Retinal pigment epithelial cell (primary cell): ENCODE measurements at places on chromosomes 12 and 14.

- no peak for DNase-seq
Observed at GRCh38 chr12:34391771-34392581, 369.7 kb downstream of the ALG10 start.

GRCh38 chr14:33332497-33332896 is 393.8 kb downstream of the NPAS3 start:
- DNase-seq: no peak

DNA sequence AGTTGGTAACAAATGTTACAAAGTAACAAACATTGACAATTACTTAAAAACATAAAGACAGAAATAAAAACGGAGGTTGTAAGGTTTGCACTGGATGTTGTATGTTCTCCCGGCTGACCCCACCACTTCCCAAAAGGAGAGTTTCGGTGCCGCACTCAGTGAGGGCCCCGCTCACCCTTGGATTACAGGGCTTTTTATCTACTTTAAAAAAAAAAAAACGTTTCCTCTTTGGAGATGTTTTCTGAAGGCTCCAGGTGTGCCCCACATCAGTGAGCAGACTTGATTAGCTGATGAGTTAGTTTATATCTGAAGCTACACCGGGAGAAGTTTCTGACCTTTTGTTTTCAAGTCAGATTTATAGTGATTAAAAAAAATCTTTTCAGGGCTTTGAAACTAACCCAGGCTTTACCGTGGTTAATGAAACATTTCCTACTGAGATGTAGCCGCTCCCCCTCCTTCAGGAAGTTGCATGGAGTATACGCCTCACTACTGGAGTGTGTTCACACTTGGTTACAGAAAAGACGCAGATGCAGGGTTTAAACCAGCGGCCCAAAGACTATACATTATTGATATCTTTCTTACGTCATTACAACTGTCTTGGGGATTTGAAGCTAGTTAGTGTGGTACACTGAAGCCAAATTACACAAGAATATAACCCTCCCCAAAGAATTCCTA is 38.0 kb upstream of the BCL7A start:
- no peak for DNase-seq

GRCh38 chr12:15469356-15469755 is 147.0 kb downstream of the PTPRO start:
- DNase-seq: no peak

- no peak for DNase-seq
Observed at GRCh38 chr14:101873991-101874390, 90.4 kb upstream of the DYNC1H1 start.

DNA sequence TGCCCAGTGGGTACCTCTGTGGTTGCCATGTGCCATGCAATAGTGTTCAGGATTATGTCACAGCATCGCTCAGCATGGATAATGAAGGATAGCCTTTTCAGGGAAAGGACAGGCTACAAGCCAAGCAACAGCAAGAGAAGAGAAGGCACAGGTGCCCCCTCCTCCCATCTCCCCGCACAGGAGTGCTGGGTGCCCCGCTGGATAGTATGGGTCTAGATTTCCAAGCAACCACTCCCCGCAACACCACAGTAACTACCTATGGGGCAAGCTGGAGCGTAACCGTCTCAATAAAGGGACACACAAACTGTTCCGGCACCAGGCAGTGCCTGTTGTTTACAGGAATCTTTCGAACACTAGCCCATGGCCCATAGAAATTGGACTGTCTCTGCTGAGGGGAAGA is 222.2 kb downstream of the ITPR2 start:
- no peak for DNase-seq

DNA sequence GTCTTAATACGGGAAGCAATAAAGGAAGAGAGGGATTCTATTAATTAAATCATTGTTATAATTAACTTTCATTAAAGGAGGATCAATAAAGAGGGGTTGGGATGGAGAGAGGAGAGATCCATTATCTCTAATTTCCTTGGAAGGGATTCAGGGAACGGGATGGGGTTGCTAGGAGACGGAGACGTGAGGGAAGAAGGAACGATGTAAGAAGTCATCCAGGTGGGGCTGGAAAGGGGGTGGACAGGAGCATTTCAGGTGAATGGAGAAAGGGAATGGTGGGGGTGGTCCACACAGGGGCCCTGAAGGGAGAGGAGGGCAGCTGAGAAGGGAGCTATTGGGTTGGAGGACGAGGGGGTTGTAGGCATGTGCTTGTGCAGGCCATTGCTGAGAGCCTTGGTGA is 17.2 kb downstream of the CALCOCO1 start:
- no peak for DNase-seq

- DNase-seq: no peak
Observed at GRCh38 chr12:15632708-15633107, 156.5 kb downstream of the EPS8 start.

DNA sequence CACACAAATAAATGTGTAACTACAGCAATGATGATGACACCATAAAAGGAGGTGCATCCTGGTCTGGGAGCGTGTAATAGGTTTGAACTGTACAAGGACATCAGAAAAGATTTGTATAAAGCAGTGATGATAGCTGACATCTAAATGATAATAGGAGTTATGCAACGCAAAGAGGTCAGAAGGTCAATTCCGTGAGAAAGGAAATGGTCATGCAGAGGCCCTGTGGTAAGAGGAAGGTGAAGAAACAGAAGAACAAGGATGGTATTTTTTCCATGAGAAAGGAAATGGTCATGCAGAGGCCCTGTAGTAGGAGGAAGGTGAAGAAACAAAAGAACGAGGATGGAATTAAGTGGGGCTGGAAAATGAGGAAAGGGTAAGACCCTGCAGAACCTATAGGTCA is 106.7 kb upstream of the TMPO start:
- DNase-seq: no peak

- DNase-seq: no peak
Observed at GRCh38 chr12:77060883-77061240, 4.5 kb downstream of the E2F7 start.

DNA sequence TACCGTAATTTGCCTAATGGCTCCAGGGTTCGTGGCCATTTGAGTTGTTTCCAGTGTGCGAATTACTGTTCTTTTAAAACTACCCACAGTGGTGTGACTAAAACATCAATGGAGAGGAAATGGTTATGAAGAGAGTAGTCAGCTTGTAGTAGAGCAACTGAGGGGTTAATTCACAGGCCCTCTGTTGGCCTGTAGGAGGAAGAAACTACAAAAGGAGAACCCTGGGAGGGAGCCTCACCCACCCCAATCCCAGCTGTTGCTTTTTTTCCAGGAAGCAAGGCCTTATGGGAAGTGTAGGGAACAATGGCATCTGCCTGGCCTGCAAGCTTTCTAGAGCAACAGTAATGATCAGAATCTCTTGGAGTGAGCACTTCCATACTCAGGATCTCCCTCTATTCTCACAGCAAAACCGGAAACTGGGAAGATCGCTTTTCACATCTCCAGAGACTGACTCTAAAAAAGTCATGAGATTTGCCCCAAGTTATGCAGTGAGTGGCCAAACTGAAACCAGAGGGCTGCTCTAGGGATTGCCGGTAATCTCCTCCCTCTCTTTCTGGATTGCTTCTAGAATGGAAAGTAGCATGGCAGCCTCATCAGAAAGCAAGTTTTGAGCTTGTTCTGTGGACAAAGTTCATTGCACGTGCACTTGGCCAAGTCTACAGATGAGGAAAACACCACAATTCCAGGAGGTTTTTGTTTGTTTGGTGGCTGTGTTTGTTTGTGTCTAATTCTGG is 125.3 kb upstream of the PWP1 start:
- no peak for DNase-seq

GRCh38 chr14:76391981-76392690 is 16.2 kb downstream of the ESRRB start:
- DNase-seq: no peak

- no peak for DNase-seq
Observed at GRCh38 chr12:106274575-106275121, 26.8 kb upstream of the CKAP4 start.

DNA sequence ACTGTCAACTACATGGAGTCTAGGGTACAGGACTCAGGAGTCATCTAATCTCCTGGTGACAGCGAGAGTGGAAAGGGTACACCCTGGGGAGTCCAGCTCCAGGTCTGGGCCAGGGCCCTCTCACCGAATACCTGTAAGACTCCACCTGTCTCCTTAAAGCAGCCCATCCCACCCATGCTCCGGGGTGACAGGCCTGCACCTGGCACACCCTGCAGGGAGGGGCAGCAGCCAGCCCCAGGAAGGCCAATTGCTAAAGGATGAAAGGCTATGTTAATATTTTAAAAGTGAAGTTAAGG is 45.5 kb downstream of the STX2 start:
- no peak for DNase-seq

DNA sequence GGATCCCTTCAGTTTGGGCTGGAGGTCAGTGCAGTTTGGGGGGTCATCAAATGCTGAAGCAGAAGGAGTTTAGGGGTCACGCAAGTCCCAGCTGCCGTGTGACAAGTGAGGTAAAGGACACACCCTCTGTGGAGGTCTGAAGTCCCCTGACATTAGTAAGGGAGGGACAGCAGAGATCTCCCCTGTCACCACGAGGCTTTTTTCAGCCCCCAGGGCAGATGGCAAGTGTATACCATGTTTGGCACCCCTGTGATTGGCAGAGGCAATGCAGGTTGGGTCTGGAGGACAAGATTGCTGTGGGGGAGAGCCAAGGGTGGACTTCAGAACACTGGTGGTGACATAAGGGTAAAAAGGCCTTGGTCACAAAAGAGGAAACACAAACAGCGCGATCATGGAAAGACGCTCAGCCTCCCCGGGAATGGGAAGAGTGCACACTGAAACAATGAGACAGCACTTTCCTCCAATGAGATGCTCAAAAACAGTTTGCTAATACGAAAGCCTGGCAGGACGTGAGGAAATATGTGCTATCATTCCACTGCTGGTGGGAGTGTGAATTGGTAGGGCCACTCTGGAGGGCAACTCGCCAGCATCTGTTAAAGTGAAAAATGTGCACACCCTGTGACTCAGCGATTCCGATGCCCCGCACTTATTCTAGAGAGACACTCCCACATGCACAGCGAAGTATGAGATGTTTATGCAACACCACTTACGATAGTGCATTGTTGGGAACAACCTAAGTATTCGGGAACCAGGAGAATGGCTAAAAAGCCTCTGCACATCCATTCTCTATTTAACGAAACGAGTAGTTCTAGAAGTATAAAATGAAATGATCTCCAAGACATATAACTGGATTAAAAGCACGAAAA is 14.4 kb upstream of the CD27 start:
- DNase-seq: peak; percentile 43

DNA sequence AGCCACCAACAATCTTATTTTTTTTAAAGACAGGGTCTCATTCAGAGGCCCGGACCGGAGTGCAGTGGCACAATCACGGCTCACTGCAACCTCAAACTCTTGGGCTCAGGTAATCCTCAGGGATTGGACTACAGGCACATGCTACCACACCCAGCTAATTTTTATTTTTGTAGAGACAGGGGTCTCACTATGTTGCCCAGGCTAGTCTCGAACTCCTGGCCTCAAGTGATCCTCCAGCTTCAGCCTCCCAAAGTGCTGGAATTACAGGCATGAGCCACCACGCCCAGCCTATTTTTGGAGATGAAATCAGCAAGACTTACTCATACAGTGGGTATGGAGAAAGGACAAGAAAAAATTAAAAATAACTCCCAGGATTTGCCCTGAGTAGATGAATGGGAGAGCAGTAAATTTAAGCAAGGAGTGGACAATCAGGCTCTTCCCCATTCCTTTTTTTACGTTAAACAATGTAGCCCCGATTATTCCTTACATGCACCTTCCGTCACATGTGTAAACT is 13.2 kb downstream of the FMNL3 start:
- DNase-seq: no peak

- DNase-seq: no peak
Observed at GRCh38 chr14:61460718-61461611, 139.6 kb downstream of the PRKCH start.

GRCh38 chr12:66272650-66273049 is 29.6 kb upstream of the HELB start:
- no peak for DNase-seq

DNA sequence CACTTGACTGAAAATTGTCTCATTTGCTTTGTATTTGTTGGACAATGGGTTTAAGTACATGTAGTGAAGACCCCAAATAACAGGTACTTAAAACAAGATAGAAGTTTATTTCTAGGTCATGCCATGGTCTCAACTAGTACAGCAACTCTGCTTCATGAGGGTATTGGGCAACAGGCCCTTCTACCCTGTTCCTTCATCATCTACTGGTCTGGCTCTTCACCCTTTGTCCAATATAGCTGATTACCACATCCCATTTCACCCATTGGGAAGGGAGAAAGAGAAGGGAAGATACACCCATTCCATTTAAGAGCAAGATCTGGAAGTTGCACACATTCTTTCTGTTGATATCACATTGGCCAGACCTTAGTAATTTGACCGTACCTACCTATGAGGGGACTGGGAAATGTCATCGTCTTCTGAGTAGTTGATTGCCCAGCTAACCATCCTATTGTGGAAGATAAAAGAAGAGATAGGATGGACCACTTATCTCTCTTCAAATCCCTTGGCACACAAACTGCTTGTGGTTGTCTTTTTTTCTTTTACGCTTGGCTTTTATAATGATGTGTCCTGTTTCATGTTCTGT is 104.6 kb downstream of the DIP2B start:
- DNase-seq: no peak

GRCh38 chr14:96103560-96104460 is 64.6 kb downstream of the C14orf132 start:
- DNase-seq: no peak

DNA sequence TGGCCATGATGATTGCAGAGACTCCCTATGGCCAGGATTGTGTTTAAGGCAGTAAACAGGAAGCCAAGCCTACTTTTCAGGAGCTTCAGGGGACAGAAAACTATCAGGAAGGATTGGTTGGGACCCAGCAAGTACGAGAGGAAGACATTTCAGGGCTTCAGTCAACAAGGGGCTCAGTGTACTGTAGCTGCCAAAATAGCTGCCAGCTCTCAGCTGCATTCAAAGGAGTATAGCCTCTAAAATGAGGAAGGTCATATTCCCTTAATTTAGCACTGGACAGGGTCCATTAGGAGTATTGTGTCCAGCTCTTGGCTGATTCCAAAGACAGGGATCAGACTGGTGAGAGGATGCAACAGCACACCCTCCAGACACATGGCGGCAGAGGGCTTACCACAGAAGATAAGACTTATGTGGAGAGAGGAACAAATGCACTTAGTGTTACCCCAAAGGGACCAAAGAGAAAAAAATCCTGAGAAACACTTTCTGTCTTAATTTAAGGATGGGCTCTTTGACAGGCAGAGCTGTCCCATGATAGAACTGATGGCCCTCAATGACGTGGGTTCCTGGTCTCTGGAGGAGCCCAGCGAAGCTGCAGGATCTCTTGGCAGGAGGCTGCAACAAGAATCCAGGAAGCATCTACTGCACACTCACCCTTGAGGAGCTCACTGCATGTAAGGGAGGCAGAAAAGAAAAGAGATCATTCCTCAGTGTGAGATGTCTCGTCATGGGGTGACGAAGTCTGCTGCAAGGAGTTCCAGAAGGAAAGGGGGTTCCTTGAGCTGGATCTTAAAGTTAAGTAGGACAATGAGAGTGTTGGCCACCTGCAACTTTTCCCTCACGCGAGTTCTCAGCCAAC is 14.8 kb downstream of the BDKRB1 start:
- DNase-seq: no peak

GRCh38 chr14:89123851-89124250 is 293.2 kb downstream of the FOXN3 start:
- no peak for DNase-seq

GRCh38 chr12:76341436-76342030 is 6.7 kb downstream of the BBS10 start:
- no peak for DNase-seq
